Tibial nerve (tissue), 4 donors: ENCODE measurements at places on chromosomes 5 and 9.

DNA sequence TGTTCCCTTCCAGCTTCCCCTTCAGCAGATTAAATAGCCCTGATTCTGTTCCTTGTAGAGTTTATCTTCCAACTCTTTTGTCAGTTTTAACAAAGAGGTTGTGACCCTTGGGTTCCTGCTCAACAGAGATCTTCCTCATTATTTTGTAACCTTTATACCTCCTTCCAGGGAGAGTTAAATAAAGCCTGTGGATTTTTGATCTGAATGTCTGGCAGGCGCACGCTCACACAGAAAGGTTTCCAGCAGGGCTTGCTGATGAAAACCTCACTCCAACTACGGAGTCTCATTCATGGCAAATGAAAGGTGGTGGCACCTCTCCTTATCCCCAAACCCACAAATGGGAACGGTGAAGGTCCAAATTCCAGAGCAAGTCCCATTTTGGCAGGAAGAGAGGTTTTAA, 129.0 kb downstream of the SREK1 start:
- no peak for DNase-seq

DNA sequence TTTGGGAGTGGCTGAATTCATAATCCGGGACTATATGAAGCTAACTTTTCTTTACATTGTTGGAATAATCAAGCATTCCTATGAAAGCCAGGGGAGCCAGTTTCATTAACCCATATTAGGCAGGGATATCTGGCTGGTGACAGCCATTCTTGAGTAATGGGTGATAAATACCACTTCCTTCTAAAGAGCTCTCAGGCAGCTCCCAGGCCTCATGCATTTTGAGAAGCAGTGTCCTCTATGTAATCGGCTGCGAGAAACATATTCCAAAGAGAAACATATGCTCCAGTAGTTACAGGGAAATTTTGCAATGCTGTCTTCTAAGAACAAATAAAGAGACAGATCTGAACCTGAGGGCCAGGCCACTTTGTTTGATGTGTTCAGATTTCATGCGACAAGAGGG, 83.1 kb downstream of the MSX2 start:
- DNase-seq = no peak

- DNase-seq = no peak
Observed at GRCh38 chr9:131179561-131180219, 54.3 kb downstream of the NUP214 start.

DNA sequence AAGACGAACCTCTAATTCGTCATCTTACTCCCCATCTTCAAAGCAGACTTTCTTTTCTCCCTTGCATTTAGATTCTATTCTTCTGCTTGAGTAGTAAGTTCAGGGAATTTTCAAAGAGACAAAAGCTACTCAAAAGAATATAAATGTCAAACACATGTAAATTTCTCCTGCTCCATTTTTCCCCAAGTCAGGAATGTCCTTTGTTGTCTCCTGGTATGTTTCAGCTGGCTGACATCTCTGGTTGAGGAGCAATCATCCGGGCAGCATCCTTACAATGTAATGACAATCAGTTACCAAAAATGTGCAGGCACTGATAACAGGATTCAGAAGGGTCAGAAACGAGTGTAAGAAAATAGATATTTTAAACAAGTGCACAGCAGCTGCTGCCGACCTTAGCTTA, 47.6 kb upstream of the PPP1R2B start:
- no peak for DNase-seq

DNA sequence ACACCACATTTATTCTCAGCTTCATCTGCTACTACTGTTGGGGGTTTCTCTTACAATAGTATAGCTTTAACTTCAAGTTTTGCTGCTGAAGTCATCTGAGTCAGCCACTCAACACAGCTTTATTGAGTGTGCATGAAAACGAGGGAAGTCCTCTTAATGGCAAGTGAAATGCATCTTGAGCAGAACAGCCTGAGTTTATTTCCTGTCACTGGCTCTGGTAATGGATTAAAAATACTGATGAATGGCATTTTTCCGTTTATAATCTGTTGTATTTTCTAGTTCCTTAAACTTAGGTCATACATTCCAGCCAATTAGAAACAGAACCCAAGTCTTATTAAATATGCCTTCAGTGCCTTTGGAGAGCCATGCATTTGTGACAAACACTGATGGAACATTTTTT, 238.6 kb downstream of the SLF1 start:
- no peak for DNase-seq

GRCh38 chr5:107359033-107359915, 311.5 kb downstream of the EFNA5 start:
- no peak for DNase-seq

DNA sequence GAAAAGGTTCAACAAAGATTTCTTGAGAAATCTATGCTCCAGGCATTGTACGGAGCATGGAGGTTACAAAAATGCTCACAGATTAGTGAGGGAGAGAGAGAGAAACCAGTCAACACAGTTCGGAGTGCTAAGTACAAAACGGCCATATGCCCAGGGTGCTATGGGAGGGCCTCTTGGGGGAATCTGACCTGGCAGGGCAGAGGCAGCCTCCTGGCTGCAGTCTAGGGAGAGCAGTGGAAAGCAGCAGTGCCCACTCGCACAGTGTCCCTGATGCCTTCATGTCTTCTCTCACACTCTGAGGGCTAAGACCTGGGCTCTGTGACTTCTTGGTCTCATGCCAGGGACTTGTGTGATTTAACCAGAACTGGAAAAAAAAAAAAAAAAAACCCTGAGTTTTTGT, 29.8 kb upstream of the SMC5 start:
- peak; percentile 9 for DNase-seq

- no peak for DNase-seq
Observed at GRCh38 chr5:62143268-62144229, 162.5 kb upstream of the KIF2A start.

DNA sequence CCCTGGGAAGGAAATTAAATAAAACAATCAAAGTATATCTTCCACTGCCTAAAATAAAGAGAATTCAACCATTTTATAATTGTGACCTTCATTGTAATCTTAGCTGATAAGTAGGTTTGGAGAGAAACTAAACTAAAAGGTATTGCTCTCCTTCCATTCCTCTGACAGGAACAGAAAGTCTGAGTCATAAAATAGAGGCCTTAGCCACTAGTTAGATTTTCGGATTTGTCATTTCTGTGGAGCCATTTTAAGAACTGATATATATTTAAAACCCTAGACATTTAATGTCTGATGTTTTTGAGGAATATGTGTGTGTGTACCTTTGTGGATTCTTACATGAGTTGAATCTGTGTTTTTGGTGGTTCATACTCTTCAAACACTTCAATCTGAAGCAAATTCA, 11.8 kb upstream of the TMC1 start:
- no peak for DNase-seq

- peak; percentile 54 for DNase-seq
Observed at GRCh38 chr9:134698587-134699342, 57.2 kb downstream of the COL5A1 start.

DNA sequence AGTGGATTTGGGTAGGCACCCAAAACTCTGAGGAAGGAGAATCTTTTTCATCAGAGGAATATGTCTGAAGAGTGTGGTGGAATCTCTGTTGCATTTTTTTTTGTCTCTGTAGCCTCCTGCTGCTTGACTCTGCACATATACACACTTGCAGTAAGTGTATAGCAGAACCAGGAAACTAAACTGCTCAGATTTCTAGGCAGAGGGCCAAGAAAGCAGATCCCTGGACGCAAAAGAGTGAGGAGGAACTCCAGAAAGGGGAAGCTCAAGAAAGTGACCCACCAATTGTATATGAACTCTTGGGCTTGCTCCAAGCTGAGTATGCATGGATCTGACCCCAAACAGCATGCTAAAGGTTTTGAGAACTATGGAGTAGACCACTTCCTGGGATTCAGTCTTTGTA, 181.8 kb downstream of the GADD45G start:
- peak; percentile 22 for DNase-seq

- DNase-seq = peak; percentile 17
Observed at GRCh38 chr5:111511831-111512374, 432 bp downstream of the STARD4 start.
